Muscle of leg (tissue), 16 donors: ENCODE measurements at places on chromosomes 1 and 21. TPM values are rescaled to one million over a fixed set of nuclear protein-coding genes. Genes with fewer than 3 reads are reported as not detected.

Gene GPR37L1
- 0.04 TPM for total RNA-seq

DNA sequence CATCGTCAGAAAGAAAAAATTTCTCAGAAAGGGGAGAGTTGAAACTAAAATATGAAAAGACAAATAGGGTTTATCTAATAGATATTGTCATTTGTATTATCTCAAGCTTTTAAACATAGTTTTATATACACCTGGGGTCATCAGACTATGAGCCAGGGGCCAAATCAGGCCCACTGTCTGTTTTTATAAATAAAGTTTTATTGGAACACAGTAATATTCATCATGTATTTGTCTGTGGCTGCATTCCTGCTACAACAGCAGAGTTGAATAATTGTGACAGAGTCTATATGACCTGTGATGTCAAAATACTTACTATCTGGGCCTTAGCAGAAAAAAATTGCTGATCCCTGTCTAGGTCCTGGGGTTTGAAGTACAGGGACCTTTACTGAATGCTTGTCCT is 120.5 kb upstream of the RUNX1 start:
- no peak for DNase-seq

- DNase-seq = no peak
These were observed 43.0 kb upstream of the EGLN1 start for GRCh38 chr1:231465051-231465450.

DNA sequence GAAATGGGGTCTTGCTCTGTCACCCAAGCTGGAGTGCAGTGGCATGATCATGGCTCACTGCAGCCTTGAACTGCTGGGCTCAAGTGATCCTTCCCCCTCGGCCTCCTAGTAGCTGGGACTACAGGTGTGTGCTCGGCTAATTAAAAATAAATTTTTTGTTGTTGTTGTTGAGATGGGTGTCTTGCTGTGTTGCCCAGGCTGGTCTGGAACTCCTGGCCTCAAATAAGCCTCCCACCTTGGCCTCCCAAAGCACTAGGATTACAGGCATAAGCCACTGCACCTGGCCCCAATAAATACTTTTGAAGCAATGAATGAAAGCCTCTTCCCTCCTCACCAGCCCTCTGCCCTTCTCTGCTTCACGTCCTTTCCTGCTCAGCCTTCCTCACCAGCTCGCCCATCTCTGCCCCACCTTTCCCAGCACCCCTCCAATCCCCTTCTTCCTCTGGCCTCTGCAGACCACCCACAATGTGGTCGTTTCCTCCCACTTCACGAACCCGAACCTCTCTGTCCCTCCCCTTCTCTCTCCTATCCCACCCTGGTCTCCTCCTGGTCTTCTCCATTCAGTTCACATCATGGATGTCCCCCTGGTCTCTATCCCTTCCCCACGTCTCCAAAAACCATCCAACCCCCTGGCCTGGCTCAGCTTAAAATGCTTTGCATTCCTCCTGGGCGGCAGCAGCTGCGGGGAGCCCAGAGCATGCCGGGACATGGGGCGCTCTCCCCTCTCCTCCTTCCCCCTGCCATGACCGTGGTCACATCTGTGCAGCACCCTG is 38.4 kb downstream of the RAP1GAP start:
- DNase-seq = peak; percentile 42

Gene DCDC2B
- not detected for total RNA-seq

Gene FASLG
- 0.13 TPM for total RNA-seq

DNA sequence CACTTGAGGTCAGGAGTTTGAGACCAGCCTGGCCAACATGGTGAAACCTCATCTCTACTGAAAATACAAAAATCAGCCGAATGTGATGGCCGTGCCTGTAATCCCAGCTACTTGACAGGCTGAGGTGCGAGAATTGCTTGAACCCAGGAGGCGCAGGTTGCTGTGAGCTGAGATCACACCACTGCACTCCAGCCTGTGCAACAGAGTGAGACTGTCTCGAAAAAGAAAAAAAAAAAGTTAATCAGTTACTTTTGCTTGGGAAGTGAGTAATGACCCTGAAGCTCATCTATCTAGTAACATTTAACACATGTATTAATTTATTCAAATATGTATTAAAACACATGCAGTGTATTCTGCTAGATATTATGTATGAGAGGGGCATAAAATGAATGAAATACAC is 49.4 kb downstream of the ZNF326 start:
- DNase-seq = no peak

- DNase-seq = no peak
These were observed 17.1 kb upstream of the RNF11 start for GRCh38 chr1:51219022-51219421.

GRCh38 chr1:182565537-182565936 is 23.5 kb downstream of the RNASEL start:
- no peak for DNase-seq

Gene TEDDM1
- total RNA-seq = not detected

Gene CFAP141
- total RNA-seq = not detected

GRCh38 chr1:94463056-94463764 is 45.0 kb downstream of the ABCD3 start:
- peak; percentile 17 for DNase-seq

Gene KCND3
- total RNA-seq = 0.84 TPM
